ENCODE measurements at places on chromosomes 7 and 10.

- DNase-seq = peak; percentile 88
Observed at GRCh38 chr10:34941471-34942357, 126.6 kb upstream of the PARD3 start.

DNA sequence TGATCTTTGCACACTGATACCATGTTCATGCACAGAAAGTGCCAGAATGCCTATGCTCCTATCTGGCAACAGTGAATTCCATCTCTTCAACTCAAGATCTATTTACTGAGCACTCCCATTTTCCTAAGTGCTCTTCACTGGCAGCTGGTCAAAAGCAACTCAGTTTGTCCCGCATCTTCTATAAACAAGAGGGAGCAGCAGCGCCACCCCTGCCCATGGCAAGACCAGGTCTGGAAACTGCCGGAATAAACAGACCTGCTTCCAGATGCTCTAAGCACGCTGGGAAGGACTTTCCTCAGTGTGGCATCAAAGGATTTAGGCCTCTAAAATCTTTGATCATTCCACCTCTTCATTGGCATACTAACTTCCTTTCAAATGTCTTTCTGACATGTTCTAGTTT lies 104.4 kb upstream of the MACROH2A2 start:
- DNase-seq = no peak

- DNase-seq = peak; percentile 42
Observed at GRCh38 chr7:80272560-80273239, 138.1 kb downstream of the GNAI1 start.

DNA sequence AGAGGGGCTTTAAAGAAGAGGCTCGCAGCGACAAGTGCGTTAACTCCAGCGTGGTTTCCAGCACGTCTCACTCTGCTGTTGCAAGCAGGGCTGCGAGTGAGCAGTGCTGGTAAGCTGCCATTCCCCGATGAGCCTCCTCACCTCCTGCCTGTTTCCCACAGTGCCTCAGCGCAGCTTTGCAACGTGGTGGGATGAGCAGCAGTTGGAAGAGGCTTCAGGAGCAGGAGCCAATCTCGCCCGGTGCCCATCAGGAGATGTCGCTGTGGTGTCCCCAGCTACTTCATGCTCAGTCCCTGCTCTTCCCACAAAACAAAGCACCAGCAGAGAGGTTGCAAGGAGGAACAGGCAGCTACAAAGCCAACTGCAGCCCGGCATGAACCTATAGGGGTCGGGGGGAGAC lies 2.4 kb upstream of the ADARB2 start:
- DNase-seq = no peak

- DNase-seq = no peak
Observed at GRCh38 chr7:132410385-132410784, 165.9 kb downstream of the PLXNA4 start.
